Hepatocyte (in vitro differentiated cells): ENCODE measurements at places on chromosomes 12 and 14.

GRCh38 chr12:128606051-128606450, 217.7 kb downstream of the SLC15A4 start:
- no peak for DNase-seq

DNA sequence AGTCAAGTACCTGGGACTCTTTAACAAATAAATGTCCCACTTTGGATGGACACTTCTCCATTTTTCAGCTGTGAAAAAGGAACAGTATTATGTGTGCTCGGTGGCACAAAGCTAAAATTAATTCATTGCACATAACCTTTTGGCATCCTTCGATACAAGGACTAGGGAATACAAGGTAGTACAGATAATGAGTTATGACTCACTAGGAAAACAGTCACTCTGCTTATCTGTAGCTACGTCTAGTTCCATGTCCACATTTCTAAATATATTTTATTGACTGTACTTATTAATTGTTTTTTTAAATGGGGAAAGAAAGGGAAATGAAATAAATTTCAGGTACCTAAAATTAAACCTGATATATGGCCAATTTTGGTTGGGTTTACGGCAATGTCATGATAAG, 35.2 kb upstream of the RIC8B start:
- no peak for DNase-seq

DNA sequence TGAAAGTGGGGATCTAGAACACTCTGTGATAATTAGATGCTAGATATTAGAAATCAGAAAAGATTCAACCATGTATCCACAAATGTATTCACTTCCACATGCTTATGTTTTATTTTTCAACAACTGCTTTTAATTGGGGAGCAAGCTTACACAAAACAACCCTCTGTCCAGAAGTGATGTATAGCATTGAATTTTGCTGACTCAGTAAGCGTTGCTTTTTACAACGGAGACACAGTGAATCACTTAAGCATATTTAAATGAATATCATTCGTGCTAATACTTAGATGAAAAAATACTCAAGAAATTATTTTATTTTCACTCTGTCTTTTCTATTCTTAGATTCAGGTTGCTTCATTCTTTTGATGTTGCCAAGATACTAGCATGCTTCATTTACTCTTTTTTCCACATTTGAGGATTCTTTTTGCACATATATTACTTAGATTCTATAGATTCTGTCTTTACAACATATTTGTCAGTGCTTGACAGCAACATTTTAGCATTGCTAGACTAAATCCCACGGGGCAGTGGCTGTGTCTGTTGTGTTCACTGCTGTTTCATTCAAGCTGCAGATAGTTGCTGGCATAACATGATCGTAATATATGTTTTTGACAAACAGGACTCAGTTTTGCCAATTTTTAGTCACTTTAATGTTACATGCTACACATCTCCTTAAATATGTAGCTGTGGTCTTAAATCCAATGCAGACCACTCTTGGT, 1714.4 kb upstream of the SEL1L start:
- DNase-seq, result no peak

DNA sequence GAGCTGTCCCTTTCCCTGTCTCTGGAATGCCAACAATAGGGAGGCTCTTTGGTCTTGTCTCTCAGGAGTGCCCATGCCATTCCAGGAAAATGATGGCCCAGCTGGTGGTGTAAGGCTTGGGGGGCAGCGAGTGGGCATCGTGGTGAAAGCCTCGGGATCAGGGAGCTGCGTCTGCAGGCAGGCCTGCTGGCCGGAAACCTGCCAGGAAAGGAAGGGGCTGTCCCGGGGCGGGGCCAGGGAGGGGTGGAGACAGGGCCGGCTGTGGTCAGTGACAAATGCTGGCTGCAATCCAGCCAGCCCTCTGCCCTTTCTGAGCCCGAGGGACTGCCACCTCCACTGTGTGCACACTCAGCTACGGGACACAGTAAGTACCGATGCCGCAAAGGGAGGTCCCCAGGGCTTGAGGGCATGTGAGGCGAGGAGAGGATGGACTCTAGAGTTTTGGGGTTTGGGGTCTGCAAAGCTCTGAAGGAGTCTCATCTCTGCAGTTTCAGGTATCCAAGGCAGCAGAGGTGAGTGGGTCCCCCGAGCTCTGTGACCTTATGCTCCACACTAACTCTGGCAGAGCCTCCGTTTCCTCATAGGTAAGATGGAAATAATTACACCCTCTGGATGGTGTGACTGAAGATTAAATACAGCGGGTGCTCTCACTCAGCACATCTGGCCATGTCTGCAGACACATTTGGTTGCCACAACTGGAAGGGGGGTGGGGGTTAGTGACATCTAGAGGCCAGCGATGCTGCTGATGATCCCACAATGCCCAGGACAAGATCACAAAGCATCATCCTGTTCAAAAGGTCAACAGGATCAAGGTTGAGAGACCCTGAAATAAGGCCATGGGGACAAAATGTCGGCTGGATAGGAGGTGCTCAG, at the start of gene SERPINA5:
Gene SERPINA5 (plus strand): TSS at position 300 of the 873 bp plus-strand sequence. CDS start 5,937 bp downstream, outside the sequence.
- DNase-seq, result peak; percentile 70

DNA sequence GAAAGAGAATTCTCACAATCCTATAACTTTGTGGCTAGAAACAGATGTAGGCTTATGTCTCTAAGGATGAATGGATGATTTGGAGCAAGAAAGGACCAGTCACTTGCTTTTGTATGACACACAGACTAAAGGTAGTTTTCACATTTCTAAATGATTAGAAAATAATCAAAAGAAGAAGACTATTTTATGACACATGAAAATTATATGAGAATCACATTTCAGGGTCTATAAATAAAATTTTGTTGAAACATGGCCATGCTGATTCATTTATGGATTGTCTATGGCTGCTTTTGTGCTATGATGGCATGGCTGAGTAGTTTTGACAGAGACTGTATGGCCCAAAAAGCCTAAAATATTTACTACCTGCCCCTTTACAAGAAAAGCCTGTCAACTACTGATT, 49.4 kb upstream of the FRMD6 start:
- no peak for DNase-seq

- no peak for DNase-seq
Observed at GRCh38 chr12:9123781-9124382, 8.2 kb upstream of the A2M start.

DNA sequence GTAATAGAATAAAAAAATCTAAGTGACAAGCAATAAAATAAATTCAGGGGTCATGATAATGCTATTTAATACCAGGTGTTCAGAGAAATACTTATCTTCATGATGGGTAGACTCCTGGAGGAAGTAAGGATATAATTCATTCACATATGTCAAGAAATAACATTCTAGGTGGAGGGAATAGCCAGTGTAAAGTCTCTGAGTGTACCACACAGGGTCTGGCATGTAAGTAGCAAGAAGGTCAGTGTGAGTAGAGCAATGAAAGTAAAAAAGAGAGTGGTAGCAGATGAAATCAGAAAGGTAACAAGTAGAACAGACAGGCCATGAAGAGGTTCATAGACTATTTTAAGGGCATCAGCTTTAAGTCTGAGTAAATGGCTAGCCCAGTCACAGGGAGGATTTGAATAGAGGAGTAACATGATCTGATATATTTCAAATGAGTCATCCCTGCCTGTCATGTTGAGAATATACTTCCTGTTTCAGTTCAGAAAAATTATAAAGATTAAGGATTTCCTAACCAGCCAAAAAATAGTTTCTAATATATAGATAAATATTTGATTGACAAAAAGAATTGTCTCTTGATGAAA, 519.9 kb downstream of the C12orf50 start:
- peak; percentile 20 for DNase-seq

GRCh38 chr12:93163260-93164036, 214.3 kb upstream of the NUDT4 start:
- DNase-seq, result no peak

GRCh38 chr12:1697271-1697670, 6.4 kb downstream of the ADIPOR2 start:
- DNase-seq, result no peak

DNA sequence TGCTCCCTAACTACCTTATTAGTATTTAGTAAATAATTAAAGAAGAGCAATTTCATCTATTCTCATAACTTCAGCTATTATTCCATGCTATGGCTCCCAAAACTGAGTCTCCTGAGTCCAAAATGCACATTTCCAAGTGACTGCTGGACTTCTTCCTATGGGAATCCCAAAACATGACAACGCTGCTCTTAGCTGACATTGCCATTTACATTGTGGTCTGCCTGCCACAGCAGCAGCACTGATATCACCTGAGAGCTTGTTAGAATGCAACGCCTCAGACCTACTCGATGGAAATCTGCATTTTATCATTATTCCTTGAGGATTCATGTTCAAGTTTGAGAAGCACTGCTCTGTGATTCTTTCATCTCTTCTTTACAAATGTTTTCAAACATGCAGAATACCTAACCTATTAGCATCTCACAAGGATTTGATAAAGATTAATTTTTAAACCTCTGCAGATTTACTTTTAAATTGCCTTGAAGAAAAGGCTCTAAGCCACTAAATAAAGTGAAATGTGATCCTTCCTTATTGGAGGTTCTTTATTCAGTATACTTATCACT, 77.7 kb downstream of the SEC23A start:
- DNase-seq, result no peak

DNA sequence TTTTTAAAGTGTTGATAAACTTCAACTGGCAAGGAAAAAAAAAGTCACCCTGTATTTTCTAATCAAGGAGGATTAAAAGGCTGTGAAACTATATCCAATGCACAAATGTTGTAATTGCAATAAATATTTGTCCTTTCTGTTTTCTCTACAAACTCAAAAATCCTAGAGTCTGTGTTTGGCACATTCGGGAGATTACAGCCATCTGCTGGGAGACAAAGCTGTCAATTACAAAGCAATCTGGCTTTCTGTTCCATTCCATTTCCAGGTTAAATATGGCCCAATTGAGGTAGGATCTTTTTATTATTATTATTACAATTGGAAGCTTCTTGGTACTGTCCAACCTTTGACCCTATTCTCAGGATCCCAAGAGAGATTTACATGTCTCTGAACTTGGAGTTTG, 295.9 kb downstream of the DIO2 start:
- no peak for DNase-seq

DNA sequence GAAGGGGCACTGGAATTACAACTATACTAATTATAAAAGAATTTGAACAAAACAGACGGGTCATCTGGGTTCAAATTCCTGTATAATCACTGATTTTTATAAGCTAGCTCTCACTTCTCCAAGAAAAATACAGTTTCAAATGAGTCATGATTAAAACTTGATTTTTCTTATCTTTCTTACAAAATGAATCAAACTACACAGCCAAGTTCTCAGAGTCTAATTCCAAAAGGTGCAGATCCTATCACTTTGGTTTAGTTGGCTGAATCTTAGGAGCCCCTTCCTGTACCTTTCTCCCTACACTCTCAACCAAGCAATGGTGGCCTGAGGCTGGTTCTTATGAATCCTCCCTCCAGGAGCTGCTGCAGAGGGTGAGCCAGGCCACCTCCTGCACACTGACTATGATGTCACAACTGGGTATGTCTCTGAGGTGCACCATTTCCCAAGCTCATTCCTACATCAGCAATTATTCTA, 43.8 kb upstream of the BMP4 start:
- DNase-seq, result no peak

DNA sequence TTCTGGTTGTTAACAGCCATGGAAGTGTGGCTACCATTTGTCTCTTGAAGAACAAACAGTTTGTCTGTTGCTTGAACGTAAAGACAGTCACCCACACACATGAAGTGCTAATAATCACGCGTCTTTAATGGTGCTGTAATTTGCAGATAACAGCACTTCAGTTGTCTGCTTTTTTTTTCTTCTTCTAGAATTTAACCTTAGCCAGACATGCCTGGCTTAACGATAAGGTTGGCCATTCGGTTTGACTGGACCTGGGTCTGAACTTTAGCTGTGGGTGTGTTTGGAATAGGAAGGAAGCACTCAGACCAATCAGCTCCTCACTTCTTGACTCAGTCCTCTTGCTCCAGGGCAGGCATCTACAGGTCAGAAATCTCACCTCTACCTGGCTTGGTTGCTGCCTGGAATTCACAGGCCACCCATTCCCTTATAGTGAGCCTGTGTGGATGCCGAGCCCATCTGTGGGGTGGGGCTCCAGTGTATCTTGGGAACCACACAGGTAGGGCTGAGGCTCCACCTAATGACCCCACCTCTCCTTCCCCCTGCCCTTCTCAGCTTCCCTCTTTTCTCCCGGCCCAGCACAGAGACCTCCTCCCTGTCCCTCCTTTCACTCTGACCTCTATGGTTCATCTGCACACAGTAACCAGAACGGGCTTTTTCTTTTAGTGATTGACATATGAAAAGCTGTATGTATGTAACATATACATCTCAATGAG, 246.4 kb upstream of the PWP1 start:
- DNase-seq, result no peak
